Right atrium auricular region (tissue), 2 donors: ENCODE measurements at places on chromosomes 13 and 19. TPM values are rescaled to one million over a fixed set of nuclear protein-coding genes. Genes with fewer than 3 reads are reported as not detected.

DNA sequence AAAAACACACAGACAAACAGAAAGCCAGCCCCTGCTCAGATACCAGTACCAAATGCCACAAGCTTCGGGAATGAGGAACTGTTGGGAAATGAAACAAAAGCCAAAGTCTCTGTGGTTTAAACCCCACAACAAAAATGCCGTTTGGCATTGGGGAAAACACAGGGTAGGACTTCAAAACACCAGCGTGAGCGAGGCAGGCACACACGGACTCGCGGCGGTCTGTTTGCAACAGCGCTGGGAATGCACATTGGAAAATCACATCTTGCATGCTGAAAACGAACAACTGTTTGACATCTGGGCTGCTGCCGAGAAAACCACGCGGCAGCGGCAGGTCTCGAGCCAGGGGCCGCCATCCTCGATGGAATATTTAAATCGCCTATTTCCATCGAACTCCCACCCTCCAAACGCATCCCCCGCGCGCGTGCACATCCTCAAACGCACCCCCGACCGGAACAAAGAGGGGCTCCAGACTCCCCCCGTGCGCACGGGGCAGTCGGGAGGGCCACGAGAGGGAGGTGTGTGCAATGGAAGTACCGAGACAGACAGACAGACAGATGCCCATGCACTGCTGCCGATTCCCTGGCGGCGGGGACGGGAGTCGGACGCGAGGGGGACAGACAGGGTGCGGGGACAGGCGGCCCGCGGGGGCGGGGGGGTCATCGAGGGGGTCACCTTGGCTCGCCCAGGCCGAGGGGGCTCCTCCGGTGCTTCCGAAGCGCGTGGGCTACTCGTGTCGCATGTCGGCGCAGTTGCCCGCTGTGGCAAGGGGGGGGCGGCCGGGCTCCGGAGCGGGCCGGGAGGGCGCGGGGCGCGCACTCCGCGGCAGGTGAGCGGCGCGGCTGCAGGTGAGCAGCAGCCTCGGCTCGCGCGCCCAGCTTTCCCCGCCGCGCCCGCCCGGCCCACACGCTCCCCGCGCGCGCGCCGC is at the start of gene GPR12:
Gene GPR12, minus strand, starts transcription at position 880 of the 925 bp plus-strand sequence. CDS start 959 bp downstream, outside the sequence.
- no peak within 1 kb of the TSS for H3K27ac ChIP-seq
- H3K4me3 ChIP-seq: peak within 1 kb of the TSS; percentile 52
- no peak for DNase-seq
- no peaks in the 10 kb centered on the region for H3K36me3 ChIP-seq
- no peaks in the 10 kb centered on the region for H3K4me1 ChIP-seq

GRCh38 chr13:98717256-98717655 is 35.2 kb downstream of the SLC15A1 start:
- no peak overlapping the region for H3K27ac ChIP-seq
- no peak for DNase-seq
- no peaks in the 10 kb centered on the region for H3K27me3 ChIP-seq
- H3K36me3 ChIP-seq: no peaks in the 10 kb centered on the region

Gene SIGLEC8
- 0.26 TPM for total RNA-seq

Gene HSD17B14
- total RNA-seq: 3.7 TPM

- no peak overlapping the region for H3K4me3 ChIP-seq
- no peaks in the 10 kb centered on the region for H3K36me3 ChIP-seq
- DNase-seq: no peak
- no peak overlapping the region for H3K27ac ChIP-seq
- no peaks in the 10 kb centered on the region for H3K4me1 ChIP-seq
These were observed 1482.8 kb downstream of the OLFM4 start for GRCh38 chr13:54511366-54511765.

Gene ANKLE1
- total RNA-seq: not detected

Gene KIR2DL1
- total RNA-seq: not detected

Gene RNF113B
- not detected for total RNA-seq

Gene CASP14
- total RNA-seq: not detected

Gene MBD3L2
- total RNA-seq: not detected

- no peaks in the 10 kb centered on the region for H3K4me1 ChIP-seq
- no peaks in the 10 kb centered on the region for H3K27me3 ChIP-seq
- H3K4me3 ChIP-seq: no peak overlapping the region
- H3K36me3 ChIP-seq: no peaks in the 10 kb centered on the region
- no peak overlapping the region for H3K27ac ChIP-seq
- DNase-seq: no peak
These were observed 127.0 kb downstream of the IER2 start for GRCh38 chr19:13277104-13277809.

Gene ZNF431
- 2.3 TPM for total RNA-seq

Gene PRDX2
- 859 TPM for total RNA-seq

- no peak for DNase-seq
- no peaks in the 10 kb centered on the region for H3K27me3 ChIP-seq
- no peak overlapping the region for H3K4me3 ChIP-seq
- no peak overlapping the region for H3K27ac ChIP-seq
- H3K4me1 ChIP-seq: no peaks in the 10 kb centered on the region
- no peaks in the 10 kb centered on the region for H3K36me3 ChIP-seq
These were observed 7.0 kb upstream of the ZNF444 start for GRCh38 chr19:56133858-56134653.

- peaks cover 43% of the 10 kb centered on the region for H3K4me1 ChIP-seq
- no peak for DNase-seq
- peak overlapping the region; percentile 93 for H3K4me3 ChIP-seq
- no peaks in the 10 kb centered on the region for H3K27me3 ChIP-seq
- peak overlapping the region; percentile 85 for H3K27ac ChIP-seq
These were observed 513 bp downstream of the MIER2 start for GRCh38 chr19:343941-344624.

GRCh38 chr19:51587264-51588191 is 16.4 kb downstream of the ZNF175 start:
- H3K36me3 ChIP-seq: peaks cover 40% of the 10 kb centered on the region
- no peak for DNase-seq
- H3K27ac ChIP-seq: no peak overlapping the region
- no peaks in the 10 kb centered on the region for H3K4me1 ChIP-seq
- no peak overlapping the region for H3K4me3 ChIP-seq

- no peaks in the 10 kb centered on the region for H3K4me1 ChIP-seq
- H3K4me3 ChIP-seq: no peak overlapping the region
- no peaks in the 10 kb centered on the region for H3K27me3 ChIP-seq
- H3K27ac ChIP-seq: no peak overlapping the region
- DNase-seq: no peak
These were observed 195.7 kb downstream of the KLF12 start for GRCh38 chr13:73938372-73939070.

GRCh38 chr13:75635828-75636435 is at the start of gene LMO7:
Gene LMO7 (plus strand): TSS chr13:75636330. CDS start chr13:75636658, 328 bp downstream.
- H3K4me3 ChIP-seq: peak within 1 kb of the TSS; percentile 52
- H3K27ac ChIP-seq: peak within 1 kb of the TSS; percentile 37
- no peak for DNase-seq
- no peaks in the 10 kb centered on the region for H3K27me3 ChIP-seq
- H3K36me3 ChIP-seq: no peaks in the 10 kb centered on the region

DNA sequence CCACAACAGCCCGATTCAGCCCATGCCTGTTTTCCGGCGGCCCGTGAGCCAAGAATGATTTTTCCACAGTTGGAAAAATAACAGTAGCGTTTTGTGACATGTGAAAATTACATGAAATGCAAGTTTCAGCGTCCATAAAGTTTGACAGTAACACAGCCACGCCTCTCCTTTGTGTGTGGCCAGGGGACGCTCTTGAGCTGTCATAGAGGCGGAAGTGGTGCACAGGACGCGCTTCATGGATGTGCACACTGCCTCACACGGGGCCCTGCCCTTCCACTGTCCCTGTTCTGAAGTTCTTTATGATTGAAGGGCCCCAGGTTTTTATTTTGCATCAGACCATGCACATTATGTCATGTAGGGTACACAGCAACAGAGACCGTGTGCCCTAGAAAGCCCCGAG is 12.4 kb upstream of the ELAVL1 start:
- no peaks in the 10 kb centered on the region for H3K4me1 ChIP-seq
- no peaks in the 10 kb centered on the region for H3K36me3 ChIP-seq
- no peak overlapping the region for H3K4me3 ChIP-seq
- no peaks in the 10 kb centered on the region for H3K27me3 ChIP-seq

GRCh38 chr13:75426421-75426820 is 55.5 kb downstream of the TBC1D4 start:
- H3K4me1 ChIP-seq: peaks cover 23% of the 10 kb centered on the region
- no peaks in the 10 kb centered on the region for H3K27me3 ChIP-seq
- H3K36me3 ChIP-seq: no peaks in the 10 kb centered on the region
- no peak overlapping the region for H3K4me3 ChIP-seq

Gene IRGC
- not detected for total RNA-seq

DNA sequence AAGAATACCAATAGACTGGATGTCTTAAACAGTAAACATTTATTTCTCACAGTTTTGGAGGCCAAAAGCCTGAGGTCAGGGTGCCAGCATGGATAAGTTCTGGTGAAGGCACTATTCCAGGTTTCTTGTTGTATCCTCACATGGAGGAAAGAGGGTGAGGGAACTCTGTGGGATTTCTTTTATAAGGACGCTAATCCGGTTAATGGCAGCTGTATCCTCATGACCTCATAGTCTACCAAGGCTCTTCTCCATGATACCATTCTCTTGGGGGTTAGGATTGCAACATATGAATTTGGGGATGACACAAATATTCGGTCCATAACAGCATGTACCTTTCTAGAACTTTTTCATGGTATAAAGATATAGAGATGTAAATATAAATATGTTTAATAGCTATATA is 412.0 kb downstream of the LMO7 start:
- no peaks in the 10 kb centered on the region for H3K36me3 ChIP-seq
- H3K27me3 ChIP-seq: no peaks in the 10 kb centered on the region
- H3K27ac ChIP-seq: no peak overlapping the region
- no peaks in the 10 kb centered on the region for H3K4me1 ChIP-seq

Gene KCNN4
- 1.3 TPM for total RNA-seq

DNA sequence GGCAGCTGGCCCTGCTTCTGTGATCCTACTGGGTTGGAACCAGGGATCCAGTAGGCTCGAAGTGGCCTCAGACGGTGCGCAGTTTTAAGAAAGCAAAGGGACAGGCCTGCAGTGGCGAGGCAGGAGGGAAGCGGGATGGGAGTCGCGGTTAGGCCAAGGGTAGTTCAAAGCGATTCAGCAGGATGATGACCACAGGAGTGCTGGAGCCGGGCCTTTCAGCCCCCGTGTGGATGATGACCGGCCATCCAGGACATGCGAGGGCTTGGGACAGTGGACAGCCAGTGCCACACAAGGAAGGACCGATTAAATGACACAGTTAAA is 854 bp downstream of the RNASEH2B start:
- H3K36me3 ChIP-seq: no peaks in the 10 kb centered on the region
- peak overlapping the region; percentile 85 for H3K27ac ChIP-seq
- no peaks in the 10 kb centered on the region for H3K27me3 ChIP-seq
- peak overlapping the region; percentile 90 for H3K4me3 ChIP-seq

DNA sequence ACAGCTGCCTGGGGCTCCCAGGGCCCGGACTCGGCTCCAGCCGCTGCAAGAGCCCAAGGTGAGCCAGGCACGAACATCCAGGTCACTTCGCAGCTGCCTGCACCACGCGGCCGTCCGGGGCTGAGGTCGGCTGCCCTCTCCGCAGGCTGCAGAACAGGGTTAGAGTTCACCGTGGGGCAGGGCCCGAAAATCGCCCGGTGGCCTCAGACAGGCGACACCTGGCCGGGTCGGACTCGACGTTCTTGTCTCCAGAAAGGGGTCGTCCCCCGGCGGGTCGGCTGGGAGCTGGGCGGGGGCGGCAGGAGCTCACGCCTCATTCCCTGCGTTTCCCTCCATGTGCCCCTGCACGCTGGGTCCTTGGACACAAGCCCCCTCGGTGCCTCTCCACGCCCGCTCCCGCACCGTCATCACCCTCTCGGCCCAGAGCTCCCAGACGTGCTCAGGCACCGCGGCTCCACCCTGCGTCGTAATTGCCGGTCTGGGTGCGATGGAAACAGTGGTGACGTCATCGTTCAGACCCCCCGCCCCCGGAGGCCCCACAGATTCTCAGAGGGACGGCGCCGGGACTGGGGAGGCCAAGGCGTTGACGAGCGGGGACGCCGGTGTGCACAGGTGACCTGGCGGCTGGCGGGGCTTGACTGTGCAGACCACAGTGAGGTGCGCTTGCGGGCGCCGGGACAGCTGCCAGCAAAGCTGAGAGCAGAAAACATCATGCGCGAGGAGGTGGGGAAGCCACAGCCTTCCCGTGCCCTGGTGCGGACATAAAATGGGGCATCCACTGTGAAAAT is 4.0 kb upstream of the GRIN3B start:
- H3K4me1 ChIP-seq: peaks cover 21% of the 10 kb centered on the region
- no peak overlapping the region for H3K27ac ChIP-seq
- DNase-seq: no peak
- H3K4me3 ChIP-seq: peak overlapping the region; percentile 9
- peaks cover 29% of the 10 kb centered on the region for H3K27me3 ChIP-seq

DNA sequence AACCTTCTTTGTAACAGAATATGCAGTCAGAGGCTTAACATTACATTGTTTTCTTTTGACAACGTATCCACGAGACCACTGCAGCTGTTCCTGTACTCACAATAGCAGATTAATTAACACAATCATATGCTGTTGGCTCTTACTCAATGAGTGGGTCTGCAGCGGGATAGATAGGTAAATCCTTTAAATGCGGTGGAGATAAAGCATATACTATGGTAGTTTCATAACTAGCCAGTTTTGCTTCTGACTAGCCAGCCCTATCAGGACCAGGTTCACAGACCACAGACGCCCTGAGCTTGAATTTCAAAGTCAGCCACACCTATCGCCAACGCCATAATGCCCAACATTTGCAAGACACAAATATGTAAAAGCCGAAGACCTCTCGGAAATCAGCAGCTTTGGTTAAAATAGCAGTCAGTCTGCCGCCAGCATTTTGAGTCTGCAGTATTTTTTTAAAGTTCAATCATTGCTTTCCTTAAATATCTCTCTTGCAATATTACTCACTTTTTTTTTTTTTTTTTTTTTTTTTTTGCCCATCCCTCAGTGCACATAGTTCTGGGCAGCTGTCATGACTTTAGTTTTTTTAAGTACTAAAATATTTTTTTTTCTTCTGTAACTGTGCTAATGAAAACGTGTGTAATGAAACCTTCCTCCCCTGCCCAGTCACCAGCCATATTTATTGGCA is 120.5 kb downstream of the ZNF536 start:
- no peaks in the 10 kb centered on the region for H3K27me3 ChIP-seq
- no peak overlapping the region for H3K27ac ChIP-seq
- no peaks in the 10 kb centered on the region for H3K36me3 ChIP-seq
- H3K4me1 ChIP-seq: no peaks in the 10 kb centered on the region
- no peak for DNase-seq
- no peak overlapping the region for H3K4me3 ChIP-seq

GRCh38 chr19:38047641-38048040 is 140.6 kb downstream of the SIPA1L3 start:
- H3K27ac ChIP-seq: no peak overlapping the region
- DNase-seq: no peak
- H3K4me3 ChIP-seq: no peak overlapping the region
- no peaks in the 10 kb centered on the region for H3K4me1 ChIP-seq
- H3K36me3 ChIP-seq: no peaks in the 10 kb centered on the region

DNA sequence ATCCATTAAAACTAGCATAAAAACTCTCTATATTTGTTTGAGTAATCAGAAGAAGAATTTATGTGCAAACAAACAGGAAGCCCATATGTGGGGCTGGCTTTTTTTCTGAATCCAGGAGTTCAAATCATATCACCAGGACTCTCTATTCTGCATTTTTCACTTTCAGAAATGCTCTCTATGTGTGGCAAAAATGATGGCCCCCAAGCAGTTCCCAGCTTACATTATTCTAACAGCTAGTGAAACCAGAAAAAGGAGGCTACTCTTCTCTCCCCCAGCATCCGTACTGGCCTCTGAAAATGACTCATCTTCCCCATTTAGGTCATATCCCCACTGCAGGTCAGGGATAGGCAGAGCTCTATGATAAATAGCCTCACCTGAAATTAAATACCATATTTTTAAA is 20.4 kb downstream of the RBM26 start:
- no peak for DNase-seq
- no peak overlapping the region for H3K4me3 ChIP-seq
- H3K27ac ChIP-seq: no peak overlapping the region
- H3K36me3 ChIP-seq: no peaks in the 10 kb centered on the region
- peaks cover 25% of the 10 kb centered on the region for H3K4me1 ChIP-seq
